Endodermal cell (in vitro differentiated cells): ENCODE measurements at places on chromosomes 6 and 20. TPM values are rescaled to one million over a fixed set of nuclear protein-coding genes. Genes with fewer than 3 reads are reported as not detected.

DNA sequence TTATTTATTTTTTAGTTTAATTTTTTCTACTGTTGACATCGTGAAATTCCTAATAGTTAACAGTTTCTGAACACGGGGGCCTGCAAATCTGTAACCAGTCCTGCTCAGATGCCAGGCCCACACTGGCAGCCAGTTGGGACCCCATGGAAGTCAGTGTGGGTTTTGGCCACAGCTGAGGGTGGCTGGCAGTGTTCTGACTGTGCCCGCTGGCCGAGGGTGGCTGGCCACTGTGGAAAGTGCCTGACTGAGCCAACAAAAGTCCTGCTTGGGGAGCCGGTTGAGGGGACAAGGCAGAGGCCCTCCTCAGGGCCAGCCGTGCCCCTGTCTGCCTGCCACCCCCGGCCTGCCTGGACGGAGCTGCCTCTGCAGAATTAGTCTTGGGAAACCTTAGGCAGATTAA is 4.1 kb upstream of the PMEPA1 start:
- H3K36me3 ChIP-seq: no peaks in the 10 kb centered on the region
- H3K4me1 ChIP-seq: peaks cover 16% of the 10 kb centered on the region
- no peak for DNase-seq
- H3K27me3 ChIP-seq: no peaks in the 10 kb centered on the region
- H3K27ac ChIP-seq: no peak overlapping the region

CAGE1 gene
- 0.11 and 0.22 TPM in 2 replicates for total RNA-seq

POPDC3 gene
- total RNA-seq: 8.0 to 9.9 TPM (median 9.2 TPM) in 3 replicates

GRCh38 chr6:365835-366234 is 25.7 kb upstream of the IRF4 start:
- H3K36me3 ChIP-seq: no peaks in the 10 kb centered on the region
- no peak for DNase-seq
- no peak overlapping the region for H3K27ac ChIP-seq
- no peaks in the 10 kb centered on the region for H3K4me1 ChIP-seq

DNA sequence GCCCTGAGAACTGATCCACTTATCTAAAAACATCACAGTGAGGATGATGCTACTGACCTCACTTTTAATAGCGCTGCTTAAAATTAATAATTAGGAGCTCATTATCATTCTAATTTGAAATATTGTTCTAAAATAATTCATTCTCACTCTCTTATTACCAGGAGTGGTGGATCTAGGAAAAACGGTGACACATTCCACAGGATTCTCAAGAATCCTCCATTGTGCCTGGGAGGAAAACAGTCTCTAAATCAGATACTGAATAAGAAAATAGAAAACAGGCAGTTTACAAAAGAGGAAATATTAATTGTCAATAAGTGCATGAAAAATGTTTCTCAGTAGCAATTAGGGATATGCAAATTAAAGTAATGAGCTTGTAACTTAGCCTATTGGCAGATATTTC is 187.4 kb downstream of the TENT5A start:
- peaks cover 16% of the 10 kb centered on the region for H3K4me1 ChIP-seq
- DNase-seq: no peak
- H3K36me3 ChIP-seq: no peaks in the 10 kb centered on the region
- H3K27me3 ChIP-seq: no peaks in the 10 kb centered on the region
- H3K4me3 ChIP-seq: no peak overlapping the region

MRAP2 gene
- 9.5 to 10.7 TPM (median 10.3 TPM) in 3 replicates for total RNA-seq

- H3K36me3 ChIP-seq: no peaks in the 10 kb centered on the region
- H3K27ac ChIP-seq: no peak overlapping the region
- H3K4me3 ChIP-seq: no peak overlapping the region
- no peak for DNase-seq
- H3K27me3 ChIP-seq: no peaks in the 10 kb centered on the region
Measured at GRCh38 chr20:49792006-49792405, 20.6 kb upstream of the SLC9A8 start.

DNA sequence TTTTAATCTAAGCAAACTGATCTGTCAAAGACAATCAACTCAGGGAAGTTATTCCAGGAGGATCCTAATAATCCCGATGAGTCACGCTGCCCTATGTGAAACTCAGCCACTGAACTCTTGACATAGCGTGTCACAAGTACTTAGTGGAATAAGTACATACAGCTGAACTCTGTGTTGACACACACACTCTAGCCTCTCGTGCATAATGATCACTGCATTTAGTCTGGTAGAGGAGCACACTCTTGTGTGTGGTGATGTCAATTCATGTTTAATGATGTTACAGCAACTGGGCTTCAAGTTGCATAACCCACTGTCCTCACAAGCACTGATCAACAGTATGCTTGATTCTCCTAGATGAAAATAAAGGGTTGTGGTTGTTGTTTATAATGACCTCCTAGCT is 148.3 kb downstream of the HACE1 start:
- DNase-seq: no peak
- no peaks in the 10 kb centered on the region for H3K4me1 ChIP-seq
- H3K27ac ChIP-seq: no peak overlapping the region
- no peaks in the 10 kb centered on the region for H3K36me3 ChIP-seq
- no peak overlapping the region for H3K4me3 ChIP-seq

GRCh38 chr20:3820901-3821727 is 767 bp downstream of the AP5S1 start:
- no peaks in the 10 kb centered on the region for H3K27me3 ChIP-seq
- peak overlapping the region; percentile 91 for H3K4me3 ChIP-seq
- peaks cover 4% of the 10 kb centered on the region for H3K4me1 ChIP-seq
- H3K36me3 ChIP-seq: peaks cover 14% of the 10 kb centered on the region
- H3K27ac ChIP-seq: peak overlapping the region; percentile 97
- no peak for DNase-seq

WFDC12 gene
- total RNA-seq: not detected in 2 replicates

DNA sequence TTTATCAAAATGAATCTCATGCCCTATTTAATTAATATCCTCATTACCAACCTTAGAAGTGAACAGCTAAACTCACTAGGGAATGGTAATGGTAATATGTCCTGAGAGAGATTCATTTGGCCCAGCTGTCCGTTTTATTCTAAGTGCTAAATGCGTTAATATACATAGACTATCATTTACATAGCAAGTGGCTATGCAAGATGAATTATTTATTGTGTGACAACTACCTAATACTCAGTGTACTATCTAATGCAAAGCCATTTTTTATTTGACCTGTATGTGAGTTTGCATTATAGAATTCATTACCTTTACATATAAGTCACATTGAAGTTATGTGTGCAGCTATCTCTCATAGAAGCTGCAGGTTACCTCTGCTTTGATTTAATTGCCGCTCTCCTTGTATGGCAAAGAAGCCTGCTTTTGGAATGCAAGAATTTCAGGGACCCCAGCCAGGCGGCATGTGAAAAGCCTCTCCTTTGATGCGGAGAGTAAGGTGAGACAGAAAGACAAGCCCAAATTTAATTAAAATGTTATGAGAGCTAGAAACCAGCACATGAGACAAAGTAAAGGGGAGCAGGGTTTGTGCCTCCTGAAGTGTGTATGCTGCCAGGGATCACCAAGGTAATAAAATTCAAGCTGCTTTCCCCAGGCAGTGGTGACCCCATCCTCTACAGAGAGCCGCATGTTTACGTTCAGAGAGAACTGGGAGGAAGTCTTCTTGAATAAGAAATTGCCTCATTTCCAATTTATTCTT is 693.0 kb upstream of the MAP3K7 start:
- no peaks in the 10 kb centered on the region for H3K36me3 ChIP-seq
- H3K4me3 ChIP-seq: no peak overlapping the region
- DNase-seq: no peak

- no peak for DNase-seq
- no peaks in the 10 kb centered on the region for H3K4me1 ChIP-seq
- no peak overlapping the region for H3K27ac ChIP-seq
- H3K36me3 ChIP-seq: no peaks in the 10 kb centered on the region
- H3K27me3 ChIP-seq: no peaks in the 10 kb centered on the region
Measured at GRCh38 chr20:4230651-4231050, 215.3 kb upstream of the RNF24 start.

CCDC170 gene
- 2.2 to 3.9 TPM (median 3.3 TPM) in 3 replicates for total RNA-seq

DNA sequence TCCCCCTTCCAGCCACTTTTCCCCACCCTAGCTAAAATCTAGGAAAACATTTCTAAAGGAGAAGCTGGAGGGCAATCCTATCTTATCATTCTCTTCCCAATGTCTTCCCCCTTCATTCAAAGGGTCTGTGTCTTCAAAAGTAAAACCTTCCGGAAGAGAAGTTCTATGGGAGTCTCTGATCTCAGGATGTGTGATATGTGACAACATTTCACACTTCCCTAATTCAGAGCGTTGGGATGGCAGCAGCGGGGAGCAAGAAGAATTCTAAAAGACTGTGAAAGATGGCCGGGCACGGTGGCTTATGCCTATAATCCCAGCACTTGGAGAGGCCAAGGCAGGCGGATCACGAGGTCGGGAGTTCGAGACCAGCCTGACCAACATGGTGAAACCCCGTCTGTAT is 65.4 kb upstream of the AKIRIN2 start:
- H3K36me3 ChIP-seq: no peaks in the 10 kb centered on the region
- DNase-seq: no peak

DNA sequence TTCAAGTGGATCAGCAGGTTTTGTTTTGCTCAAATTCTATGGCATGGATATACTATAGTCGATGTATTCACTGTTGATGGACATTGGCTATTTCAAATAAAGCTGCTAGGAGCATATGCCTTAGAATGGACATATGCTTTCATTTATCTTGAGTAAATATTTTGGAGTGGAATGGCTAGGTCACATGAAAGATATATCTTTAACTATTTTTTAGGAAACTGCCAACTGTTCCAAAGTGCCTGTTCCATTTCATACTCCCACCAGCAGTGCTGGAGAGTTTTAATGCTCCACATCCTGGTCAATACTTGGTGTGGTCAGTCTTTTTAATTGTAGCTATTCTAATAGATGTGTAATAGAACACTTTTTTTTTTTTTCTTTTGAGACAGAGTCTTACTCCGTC is 81.1 kb upstream of the PIM1 start:
- H3K4me1 ChIP-seq: no peaks in the 10 kb centered on the region
- no peak overlapping the region for H3K4me3 ChIP-seq
- no peak for DNase-seq
- H3K27ac ChIP-seq: no peak overlapping the region

DNA sequence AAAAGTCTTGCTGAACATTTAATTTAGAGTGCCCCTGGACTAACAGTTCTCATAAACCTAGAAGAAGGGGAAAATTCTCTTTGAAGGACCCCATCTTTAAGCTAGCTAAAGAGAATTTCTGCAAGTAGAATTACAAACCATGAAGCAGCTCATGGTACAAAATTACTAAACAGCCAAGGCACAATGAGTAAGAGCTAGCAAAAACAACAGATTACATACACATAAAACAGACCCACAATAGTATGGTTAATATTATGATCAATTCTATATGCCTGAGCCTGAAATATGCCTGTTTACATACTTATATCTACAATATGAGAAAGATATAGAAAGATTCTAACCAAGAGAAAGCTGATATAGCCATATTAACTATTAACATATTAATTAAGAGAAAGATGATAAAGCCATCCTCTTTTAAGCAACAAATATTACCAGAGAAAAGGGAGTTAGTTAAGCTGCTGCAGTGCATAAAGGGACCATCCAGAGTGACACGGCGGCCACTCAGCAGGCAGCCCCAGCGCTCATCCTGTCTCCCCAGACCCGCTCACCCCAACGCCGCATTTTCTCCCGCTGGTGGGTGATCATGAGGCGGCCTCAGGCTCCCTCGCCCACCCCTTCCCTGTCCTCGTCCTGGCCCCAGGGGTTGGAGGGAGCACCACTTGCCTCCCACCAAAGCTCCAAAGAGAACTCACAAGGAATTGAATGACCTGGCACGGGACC is 98.4 kb upstream of the CARMIL1 start:
- H3K27ac ChIP-seq: no peak overlapping the region
- H3K36me3 ChIP-seq: no peaks in the 10 kb centered on the region
- H3K4me3 ChIP-seq: no peak overlapping the region
- DNase-seq: peak; percentile 47
